Stimulated activated CD4-positive, alpha-beta T cell treated with anti-CD3 and anti-CD28 coated beads, TNF-alpha, amount 100 ng/mL, for 1 hour (primary cell): ENCODE measurements at places on chromosomes 12 and 14.

DNA sequence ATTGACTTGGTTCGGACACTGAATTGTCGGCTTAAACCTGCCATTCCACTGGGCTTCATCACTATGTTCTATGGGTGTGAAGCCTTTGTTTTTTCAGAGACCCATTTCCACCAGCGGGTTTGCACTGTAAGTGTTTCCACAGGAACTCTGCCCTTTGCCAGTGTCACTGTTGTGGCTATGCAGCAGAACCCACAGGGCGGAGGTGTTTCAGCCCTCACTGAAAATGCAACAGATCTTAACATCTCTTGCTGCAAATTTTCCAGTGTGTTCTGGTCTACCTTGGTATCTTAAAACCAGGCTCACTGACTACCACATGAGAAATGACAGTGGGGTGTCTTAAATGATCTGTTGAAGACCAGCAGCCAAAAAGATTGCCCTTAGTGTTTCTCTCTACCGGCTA is 21.1 kb downstream of the PRKCH start:
- peak; percentile 71 for DNase-seq

- no peak for DNase-seq
Observed at GRCh38 chr14:101291390-101291789, 269.9 kb upstream of the DIO3 start.

- DNase-seq, result no peak
Observed at GRCh38 chr14:92280554-92281262, 42.3 kb upstream of the SLC24A4 start.

- DNase-seq, result no peak
Observed at GRCh38 chr14:33406766-33407165, 468.1 kb downstream of the NPAS3 start.

- no peak for DNase-seq
Observed at GRCh38 chr14:70782361-70782760, 27.0 kb downstream of the MAP3K9 start.

DNA sequence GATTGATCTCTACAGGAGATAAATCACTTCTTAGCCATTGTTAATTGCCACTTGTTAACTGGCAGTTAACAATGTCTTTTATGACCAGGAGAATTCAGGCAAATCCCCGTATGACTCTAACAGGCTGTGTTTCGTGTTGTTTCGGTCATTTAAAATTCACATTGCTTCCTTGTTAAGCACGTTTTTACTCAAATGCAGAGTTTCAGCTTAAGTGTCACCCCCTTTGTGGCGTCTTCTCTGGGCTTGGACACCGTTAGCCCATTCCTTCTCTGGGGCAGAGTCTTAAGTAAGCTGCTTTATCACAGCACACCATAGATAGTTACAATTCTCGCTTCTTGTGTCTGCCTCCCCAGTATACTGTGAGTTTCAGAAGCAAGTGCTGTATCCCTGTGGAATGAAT is 205.4 kb downstream of the EPS8 start:
- no peak for DNase-seq
